ENCODE measurements at places on chromosomes 11 and 22. TPM values are rescaled to one million over a fixed set of nuclear protein-coding genes. Genes with fewer than 3 reads are reported as not detected.

DNA sequence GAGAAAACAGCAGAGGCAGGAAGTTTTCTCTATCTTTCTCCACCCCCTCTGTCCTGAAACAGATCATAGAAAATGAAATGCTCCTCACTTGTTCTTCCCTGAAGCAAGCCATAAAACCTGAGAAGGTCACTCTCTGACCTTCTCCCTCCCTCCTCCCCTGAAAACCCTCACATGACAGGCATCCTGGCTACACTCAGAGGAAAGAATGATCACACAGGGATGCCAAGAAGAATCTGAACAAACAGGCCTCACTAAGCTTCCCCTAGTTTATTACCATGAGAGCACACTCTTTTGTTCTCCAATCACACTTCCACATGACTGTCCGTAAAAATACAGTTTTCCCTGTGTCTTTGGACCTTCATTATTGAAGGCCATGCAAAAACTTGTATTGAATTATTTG, 300.1 kb downstream of the BUD13 start:
- H3K4me1 ChIP-seq = no peaks in the 10 kb centered on the region
- no peak overlapping the region for H3K27ac ChIP-seq
- H3K36me3 ChIP-seq = no peaks in the 10 kb centered on the region
- no peak for DNase-seq
- peaks cover 3% of the 10 kb centered on the region for H3K27me3 ChIP-seq

DNA sequence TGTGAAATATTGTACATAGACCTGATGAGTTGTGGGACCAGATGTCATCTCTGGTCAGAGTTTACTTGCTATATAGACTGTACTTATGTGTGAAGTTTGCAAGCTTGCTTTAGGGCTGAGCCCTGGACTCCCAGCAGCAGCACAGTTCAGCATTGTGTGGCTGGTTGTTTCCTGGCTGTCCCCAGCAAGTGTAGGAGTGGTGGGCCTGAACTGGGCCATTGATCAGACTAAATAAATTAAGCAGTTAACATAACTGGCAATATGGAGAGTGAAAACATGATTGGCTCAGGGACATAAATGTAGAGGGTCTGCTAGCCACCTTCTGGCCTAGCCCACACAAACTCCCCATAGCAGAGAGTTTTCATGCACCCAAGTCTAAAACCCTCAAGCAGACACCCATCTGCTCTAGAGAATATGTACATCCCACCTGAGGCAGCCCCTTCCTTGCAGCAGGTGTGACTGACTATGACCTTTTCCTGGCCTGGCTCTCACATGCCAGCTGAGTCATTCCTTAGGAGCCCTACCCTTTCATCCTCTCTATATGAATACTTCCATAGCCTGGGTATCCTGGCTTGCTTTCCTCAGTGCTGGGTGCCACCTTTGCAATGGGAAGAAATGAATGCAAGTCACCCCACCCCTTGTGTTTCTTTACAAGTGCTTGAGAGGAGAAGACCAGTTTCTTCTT, 12.3 kb downstream of the PIK3IP1 start:
- peaks cover 64% of the 10 kb centered on the region for H3K36me3 ChIP-seq
- peaks cover 57% of the 10 kb centered on the region for H3K4me1 ChIP-seq
- H3K27ac ChIP-seq = peak overlapping the region; percentile 96
- H3K27me3 ChIP-seq = no peaks in the 10 kb centered on the region
- DNase-seq = no peak

DNA sequence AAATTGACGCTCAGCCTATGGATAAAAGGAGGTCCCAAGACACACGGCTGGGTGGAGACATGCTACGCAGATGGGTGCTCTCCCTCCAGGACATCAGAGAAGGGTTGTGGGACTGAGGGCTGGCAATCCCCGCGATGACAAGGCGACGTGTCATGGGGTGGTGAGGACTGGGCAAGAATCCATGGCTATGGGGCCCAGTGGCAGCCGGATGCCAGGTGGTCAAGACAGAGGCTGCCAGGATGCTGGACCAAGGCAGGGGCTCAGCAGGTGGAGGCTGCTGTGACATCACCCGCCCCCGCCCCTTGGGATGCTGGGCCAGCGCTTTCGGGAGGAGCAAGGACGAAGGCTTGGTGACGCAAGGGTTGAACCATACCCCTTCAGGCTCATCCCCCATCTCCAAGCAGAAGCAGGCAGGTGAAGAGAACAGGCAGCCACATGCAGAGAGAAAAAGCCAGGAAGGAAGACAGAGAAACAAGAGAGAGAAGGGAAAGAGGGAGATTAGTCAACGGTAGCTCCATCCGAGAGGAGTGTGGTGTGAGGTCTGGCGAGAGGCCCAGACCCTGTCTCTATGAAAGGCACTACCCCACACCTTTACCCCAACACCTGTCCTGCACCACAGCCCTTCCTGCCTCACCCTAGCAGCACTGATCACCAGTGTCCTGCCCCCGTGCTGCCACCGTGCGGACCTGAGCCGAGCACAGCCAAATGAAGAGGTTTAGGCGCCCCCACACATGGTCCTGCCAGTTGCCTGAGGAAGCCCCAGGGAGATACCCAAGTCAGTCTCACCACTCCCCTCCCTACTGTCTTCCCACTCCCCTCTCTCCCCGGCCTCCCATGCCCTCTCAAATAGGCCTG, 24.1 kb upstream of the RASL10A start:
- no peak overlapping the region for H3K4me3 ChIP-seq
- no peak overlapping the region for H3K27ac ChIP-seq
- no peak for DNase-seq
- no peaks in the 10 kb centered on the region for H3K4me1 ChIP-seq
- peaks cover 44% of the 10 kb centered on the region for H3K36me3 ChIP-seq

GLYATL2 gene
- not detected for total RNA-seq

SPTBN2 gene
- total RNA-seq = 0.88 TPM

- H3K4me3 ChIP-seq = no peak overlapping the region
- H3K4me1 ChIP-seq = no peaks in the 10 kb centered on the region
- DNase-seq = no peak
- H3K27me3 ChIP-seq = peaks cover 8% of the 10 kb centered on the region
Observed at GRCh38 chr11:119371778-119372182, 9.7 kb downstream of the USP2 start.

GRCh38 chr22:22408731-22409696, 99.5 kb downstream of the ZNF280B start:
- no peaks in the 10 kb centered on the region for H3K4me1 ChIP-seq
- no peak overlapping the region for H3K4me3 ChIP-seq
- no peaks in the 10 kb centered on the region for H3K36me3 ChIP-seq
- peak; percentile 61 for DNase-seq
- no peak overlapping the region for H3K27ac ChIP-seq

Measured in activated CD4-positive, alpha-beta T cell treated with anti-CD3 and anti-CD28 coated beads, Interleukin-2, amount 10 ng/mL, durations not matched to agents 24 days and 14 days (primary cell).